A549 treated with CpdA at 1 μM for 4 hours (cell line): ENCODE measurements at places on chromosomes 7 and 10. TPM values are rescaled to one million over a fixed set of nuclear protein-coding genes. Genes with fewer than 3 reads are reported as not detected.

The TRPV5 gene
- not detected in 5 replicates for total RNA-seq

The SFXN4 gene
- total RNA-seq, result 48.7 to 55.7 TPM (median 52.4 TPM) in 5 replicates

The CCDC172 gene
- not detected in 5 replicates for total RNA-seq

The C10orf95 gene
- 0.08 to 0.34 TPM (median 0.11 TPM) in 5 replicates for total RNA-seq

The LDB1 gene
- total RNA-seq, result 33.6 to 41.5 TPM (median 39.4 TPM) in 5 replicates

The C10orf67 gene
- total RNA-seq, result 0.05 to 0.22 TPM (median 0.10 TPM) in 3 of 5 replicates, not detected in the others
